ENCODE measurements at places on chromosomes 13 and 19.

DNA sequence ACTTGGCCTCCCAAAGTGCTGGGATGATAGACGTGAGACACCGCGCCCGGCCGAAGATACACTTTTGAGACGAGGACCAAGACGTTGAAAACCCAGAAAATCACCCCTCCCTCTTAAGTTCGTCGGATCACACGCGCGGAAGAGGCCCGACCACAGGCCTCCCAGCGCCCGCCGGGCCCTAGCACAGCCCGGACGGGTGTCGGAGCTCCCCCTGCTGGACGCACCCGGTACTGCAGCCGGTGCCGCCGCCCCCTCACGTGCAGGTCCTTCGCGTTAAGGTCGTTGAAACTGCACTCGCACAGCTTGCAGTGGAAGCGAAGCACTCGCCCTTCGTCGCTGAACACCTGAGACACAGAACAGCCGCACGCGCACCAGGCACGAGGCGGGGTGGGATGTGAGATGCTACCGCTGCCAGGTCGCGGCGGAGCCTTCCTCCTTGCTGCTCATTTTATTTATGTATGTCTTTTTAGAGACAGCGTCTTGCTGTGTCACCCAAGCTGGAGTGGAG lies 35.7 kb upstream of the MATK start:
- DNase-seq, result no peak

- DNase-seq, result no peak
These were observed 51.1 kb downstream of the MLLT1 start for GRCh38 chr19:6228551-6229215.

GRCh38 chr19:16882146-16882545 lies 6.7 kb upstream of the F2RL3 start:
- no peak for DNase-seq

GRCh38 chr13:72820898-72821279 lies 39.0 kb downstream of the PIBF1 start:
- DNase-seq, result no peak

DNA sequence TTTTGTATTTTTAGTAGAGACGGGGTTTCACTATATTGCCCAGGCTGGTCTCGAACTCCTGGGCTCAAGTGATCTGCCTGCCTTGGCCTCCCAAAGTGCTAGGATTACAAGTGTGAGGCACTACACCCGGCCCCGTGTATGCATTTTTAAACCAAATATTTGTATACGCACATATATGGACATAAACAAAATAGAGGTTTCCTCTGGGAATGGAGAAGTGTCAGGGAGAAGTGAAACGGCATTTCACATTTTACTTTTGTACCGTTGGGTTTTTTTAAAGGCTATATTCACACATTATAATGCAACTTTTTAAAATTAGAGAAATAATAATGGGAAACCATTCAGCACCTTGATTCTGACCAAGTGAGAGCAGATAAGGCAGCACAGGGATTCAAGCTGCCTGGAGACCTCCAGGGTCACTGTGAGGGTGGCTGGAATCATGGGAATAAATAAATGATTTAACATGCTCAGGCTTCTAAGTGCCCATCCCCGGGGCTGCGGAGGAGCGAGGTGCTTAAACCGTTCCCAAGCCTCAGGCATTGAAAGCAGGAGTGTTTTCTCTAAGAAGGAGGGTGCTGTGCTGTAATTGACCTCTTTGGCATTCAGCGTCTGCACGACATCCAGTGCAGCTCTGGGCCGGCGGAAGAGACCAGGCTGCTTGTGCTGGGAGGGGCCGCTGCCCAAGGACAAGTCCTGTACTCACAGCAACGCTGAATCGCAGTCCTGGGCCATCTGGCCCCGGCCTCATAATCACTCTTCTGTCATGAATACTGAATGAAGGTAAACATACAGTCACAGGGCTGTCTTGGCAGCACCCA lies 24.7 kb downstream of the GPR42 start:
- DNase-seq, result no peak

DNA sequence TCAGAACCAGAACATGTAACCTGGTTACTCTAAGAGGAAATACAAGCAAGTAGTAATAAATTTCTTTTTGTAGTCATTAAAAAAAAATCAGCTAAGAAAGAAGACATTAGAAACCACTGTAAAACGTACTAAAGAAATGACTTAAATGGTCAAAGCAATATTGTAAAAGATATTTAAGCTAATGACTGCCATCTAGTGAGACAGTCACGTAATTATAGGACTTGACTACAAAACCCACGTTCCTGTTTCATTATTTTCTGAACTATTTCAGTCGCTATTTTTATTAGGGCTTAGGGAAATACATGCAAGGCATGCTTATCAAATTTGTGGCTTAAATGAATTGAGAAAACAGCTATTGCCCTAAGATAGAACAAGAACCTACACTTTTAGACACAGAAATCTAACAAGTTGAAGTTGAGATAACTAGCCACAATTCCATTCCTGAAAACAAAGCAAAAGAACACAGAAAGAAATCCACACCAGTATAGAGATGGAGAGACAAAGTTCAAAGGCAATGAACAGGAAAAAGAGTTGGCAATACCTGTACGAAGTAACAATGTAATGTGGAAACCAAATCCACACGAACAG lies 17.9 kb downstream of the ALG5 start:
- DNase-seq, result peak; percentile 13

- no peak for DNase-seq
These were observed 1541.0 kb downstream of the SLITRK5 start for GRCh38 chr13:89212186-89212585.

- no peak for DNase-seq
These were observed 137.3 kb upstream of the FNDC3A start for GRCh38 chr13:48838193-48838973.

GRCh38 chr19:16368385-16369305 lies 44.0 kb downstream of the KLF2 start:
- DNase-seq, result no peak

DNA sequence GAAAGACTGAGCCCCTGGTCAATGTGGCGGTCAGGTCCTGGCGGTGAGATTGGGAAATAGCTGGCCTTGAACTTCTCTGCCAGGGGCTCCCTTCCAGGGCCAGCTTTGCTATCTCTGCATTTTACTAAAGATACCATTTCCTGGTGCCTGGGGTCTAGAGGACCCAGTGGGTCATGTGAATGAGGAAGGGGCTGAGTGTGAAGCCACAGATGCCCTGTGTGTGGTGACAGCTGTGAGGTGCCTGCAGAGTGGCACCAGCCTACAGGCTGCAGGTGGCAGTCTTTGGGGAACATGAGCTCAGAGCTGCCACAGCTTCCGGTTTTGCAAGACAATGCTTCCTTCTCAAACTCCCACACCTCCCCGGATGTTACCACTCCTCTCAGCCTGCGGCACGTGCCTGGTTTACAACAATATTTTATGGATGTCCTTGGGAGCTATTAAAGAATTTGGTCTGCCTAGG lies 5.2 kb upstream of the MLNR start:
- no peak for DNase-seq

DNA sequence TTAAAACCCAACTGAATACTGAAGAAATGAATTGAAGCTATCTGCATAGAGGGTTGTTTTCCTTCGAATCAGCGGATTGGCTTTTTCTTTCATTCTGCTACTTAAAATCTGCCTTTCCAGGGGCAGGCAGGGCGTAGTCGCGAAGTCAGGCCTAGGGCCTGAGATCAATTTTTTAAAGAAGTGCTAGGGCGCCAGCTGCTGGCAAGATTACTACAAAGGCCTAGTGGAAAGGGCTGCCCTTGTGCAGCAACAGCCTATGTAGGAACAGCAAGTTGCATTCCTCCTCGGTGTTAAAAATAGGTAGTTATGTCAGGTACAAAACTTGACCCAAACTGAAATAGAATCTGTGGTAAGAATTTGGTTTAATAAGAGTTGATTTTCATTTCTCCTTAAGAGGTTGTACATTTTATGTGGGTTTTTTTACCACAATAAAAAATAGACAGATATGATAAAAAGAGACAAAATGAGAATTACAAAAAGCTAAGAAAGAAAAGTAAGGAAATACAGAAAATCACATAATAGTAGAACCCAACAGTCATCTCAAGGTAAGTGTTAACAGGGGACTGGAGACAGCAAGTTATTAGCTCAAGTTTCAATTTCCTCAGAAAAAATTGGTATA lies 9.5 kb upstream of the URAD start:
- peak; percentile 20 for DNase-seq

DNA sequence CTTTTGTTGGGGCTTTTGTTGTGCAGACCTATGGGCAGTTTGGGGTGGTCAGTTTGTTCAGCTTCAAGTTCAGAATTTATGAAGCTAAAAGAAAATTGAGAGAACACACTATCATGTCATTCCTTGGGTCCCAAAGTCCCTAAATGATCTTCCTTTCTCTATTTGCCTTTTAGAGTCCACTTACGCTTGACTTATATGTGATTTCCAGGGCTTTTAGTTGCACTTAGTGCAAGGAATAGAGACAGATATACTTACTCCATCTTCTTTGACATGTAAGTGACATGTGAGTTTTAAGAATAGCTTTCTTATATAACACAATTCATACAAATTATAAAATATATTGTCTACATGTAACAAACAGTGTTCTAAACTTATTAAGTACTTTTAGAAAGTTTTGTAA lies 660.1 kb upstream of the SLITRK1 start:
- no peak for DNase-seq

GRCh38 chr13:28872427-28873176 lies 52.5 kb downstream of the MTUS2 start:
- no peak for DNase-seq

DNA sequence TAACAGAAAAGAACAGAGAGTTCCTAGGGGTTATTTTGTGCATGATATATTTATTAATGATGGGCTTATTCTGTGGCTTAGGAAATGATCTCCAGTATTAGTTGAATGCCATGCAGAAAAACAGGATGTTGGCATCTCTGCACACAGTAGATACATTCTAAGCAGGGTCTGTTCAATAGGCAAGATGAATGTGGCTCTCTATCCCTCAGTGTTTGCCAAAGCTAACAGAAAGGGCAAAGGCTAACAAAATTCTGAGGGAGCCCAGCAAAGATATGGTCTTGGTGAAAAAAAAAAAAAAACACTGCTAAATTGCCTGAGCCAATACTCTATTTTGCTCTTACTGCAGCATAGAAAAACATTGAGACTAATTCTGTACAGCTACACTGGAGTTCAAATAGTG lies 1095.8 kb downstream of the UQCRFS1 start:
- DNase-seq, result no peak

DNA sequence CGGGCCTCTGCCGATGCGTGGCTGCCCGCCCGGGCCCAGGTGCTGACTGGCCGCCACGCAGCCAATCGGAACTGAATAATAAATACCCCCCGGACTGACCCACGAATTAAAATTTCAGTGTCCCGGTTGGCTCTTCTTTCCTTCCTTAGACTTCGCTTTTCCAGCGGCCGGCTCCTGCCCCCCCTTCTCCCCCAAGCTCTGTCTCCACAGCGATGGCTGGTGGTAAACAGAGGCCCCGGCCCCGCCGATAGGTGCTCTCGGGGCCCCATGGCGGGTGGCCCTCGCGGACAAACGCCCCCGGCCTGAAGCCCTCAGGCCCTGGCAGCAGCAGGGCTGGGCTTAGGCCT lies 2.6 kb downstream of the ZBTB7A start:
- no peak for DNase-seq

GRCh38 chr13:40175639-40176038 lies 490.8 kb downstream of the FOXO1 start:
- no peak for DNase-seq

DNA sequence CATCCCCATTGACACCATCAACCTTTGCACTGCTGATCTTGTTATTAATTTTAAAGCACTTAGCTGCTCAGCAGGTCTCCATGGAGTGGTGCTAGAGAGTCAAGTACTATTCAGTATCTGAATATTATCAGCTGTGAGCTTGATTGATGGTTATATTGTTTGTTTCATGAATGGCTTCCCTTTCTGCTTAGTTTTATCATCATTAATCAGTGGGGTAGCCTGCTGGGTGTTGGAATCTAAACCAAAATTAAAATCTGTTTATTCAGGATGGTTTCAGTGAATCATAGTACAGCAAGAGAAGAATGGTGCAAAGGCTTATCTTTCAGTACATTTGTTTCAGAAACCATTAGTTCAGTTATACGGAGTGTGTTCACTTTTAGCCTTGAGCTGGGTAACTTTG lies 42.5 kb upstream of the SCEL start:
- no peak for DNase-seq

DNA sequence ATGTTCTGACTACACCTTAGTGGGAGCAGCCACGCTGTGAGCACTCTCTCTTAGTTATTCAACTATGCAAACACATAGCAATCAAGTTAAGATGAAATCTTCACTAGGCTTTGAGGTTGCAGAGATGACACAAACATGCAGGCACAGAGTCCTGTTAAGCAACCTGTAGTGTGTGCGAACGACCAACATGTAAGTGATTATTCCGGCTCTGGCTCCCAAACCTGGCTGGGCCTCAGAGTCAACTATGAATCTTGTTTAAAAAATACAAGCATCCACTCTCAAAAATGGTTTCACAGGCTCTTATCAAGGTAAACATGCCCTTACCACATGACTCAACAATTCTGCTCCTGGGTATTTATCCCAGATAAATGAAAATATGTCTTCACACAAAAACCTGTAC lies 91.4 kb downstream of the IRS2 start:
- no peak for DNase-seq

Measured in NCI-H1930 (cell line).